ENCODE measurements at places on chromosomes 16 and 17. TPM values are rescaled to one million over a fixed set of nuclear protein-coding genes. Genes with fewer than 3 reads are reported as not detected.

- DNase-seq, result no peak
Observed at GRCh38 chr16:17474572-17474971, 3.8 kb upstream of the XYLT1 start.

- DNase-seq, result no peak
Observed at GRCh38 chr17:60864708-60865005, 187.0 kb downstream of the BCAS3 start.

DNA sequence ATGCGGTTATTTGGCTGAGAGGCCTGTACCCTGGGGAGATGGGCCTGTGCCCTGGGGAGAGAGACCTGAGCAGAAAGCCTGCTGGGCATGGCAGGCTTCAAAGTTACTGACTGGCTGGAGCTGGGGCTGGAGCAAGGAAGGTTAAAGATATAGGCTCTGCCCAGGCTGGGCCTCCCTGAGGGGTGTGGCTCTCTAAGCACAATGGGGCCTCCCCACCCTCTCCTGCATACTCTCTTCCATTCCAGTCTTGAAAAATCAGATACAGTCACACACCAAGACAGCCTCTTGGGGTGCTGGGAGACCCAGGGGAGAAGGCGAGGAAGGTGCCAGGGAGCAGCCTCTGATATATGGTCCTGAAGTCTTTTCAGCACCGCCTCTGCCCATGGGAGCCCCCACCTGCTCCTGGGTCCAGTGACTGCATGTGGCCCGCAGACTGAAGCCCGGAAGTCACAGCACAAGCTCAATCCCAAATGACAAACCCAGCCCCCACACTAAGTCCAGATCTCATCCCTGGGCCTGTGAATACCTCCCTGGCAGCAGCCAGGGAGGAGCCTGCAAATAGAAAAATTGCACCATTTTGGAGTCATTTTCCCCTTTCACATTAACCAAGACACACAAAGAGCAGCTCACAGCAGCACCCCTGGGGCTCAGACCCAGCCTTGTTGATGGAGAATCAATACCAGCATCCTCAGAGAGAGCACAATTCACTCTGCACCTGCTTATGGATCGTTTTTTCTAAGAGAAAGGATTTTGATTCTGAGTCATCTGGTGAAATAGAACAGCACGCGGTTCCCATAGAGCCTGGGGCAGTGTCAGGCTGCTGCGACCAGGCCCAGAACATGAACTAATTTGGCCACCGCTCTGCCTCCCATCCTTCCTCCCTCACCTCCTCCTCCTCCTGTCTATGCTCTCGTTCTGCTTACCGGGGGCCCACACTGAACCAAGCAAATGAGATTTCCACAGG, 25.6 kb upstream of the CACNG1 start:
- no peak for DNase-seq

DNA sequence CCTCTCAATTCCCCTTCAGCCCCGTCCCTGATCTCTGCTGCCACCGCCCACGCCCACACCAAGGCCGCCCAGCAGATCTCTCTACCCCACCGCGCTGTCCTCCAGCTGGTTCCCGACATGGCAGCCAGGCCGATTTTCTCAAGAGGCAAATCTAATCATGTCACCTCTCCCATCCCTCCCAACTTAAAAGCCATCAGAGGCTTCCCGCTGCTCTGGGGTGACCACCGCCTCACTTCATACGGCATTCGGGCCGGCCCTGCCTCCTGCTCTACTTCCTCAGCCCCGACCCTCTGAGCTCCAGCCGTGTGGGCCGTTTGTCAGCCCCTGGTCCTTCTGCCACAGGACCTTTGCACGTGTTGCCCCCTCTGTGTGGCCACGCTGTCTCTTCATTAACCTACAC, 63.2 kb downstream of the RPH3AL start:
- DNase-seq, result no peak

Gene PSMB10
- total RNA-seq, result 189 TPM

DNA sequence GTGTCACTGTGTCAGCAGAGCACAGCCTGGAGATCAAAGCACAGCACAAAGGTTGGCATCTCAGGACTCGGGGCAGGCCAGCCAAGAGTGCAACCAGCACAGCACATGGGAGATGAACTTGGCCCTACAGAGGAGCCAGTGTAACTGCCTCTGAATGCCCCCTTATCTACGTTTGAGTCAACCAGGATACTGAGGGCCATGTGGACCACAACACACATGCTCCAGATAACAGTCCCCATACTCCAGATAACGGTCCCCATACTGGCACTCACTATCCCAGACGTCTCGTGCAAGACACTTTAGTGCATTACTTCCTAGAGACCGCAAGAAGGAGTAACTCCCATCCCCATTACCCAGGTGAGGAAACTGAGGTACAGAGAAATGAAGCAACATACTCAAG, 88.2 kb downstream of the XYLT1 start:
- DNase-seq, result no peak

Gene P2RX1
- 0.22 TPM for total RNA-seq

GRCh38 chr16:57023541-57024249, 34.3 kb downstream of the NLRC5 start:
- DNase-seq, result peak; percentile 57

DNA sequence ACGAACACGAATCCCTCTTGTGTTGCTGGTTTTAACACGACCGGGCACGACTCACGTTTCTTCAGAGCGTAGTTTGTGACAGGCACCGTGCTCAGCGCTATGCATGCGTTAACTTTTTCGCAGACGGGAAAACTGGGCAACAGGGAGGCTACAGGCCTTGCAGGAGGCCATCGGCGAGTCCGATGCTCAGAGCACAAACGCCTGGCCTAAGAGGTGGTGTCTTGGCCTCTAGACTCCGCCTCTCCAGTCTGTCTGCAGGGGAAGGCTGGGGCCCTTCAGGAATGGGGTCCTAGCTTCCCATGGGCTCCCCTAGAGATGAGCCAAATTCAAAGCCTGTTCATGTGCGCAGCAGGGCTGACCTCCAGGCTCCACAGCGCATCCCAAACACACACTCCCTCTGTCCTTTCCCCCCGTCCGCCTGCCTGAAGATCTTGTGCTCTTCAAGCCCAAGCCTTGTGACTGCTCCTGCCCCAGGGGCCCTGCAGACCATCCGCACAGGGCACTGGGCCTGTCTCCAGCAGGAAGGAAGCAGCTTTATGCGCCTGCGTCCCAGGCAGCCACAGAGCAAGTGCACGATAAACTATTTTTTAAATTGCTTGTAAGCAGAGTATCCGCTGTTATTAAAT, 3.1 kb downstream of the CLCN7 start:
- DNase-seq, result no peak

Gene SLC38A8
- not detected for total RNA-seq
